Body of pancreas (tissue), 4 donors: ENCODE measurements at places on chromosomes 4 and X.
A peak's percentile ranks its signal among the peaks of the same experiment; 100 is the strongest.

- H3K4me1 ChIP-seq = no peaks in the 10 kb centered on the region
- no peak overlapping the region for H3K27ac ChIP-seq
- DNase-seq = no peak
- H3K36me3 ChIP-seq = no peaks in the 10 kb centered on the region
- H3K4me3 ChIP-seq = no peak overlapping the region
- no peaks in the 10 kb centered on the region for H3K27me3 ChIP-seq
Observed at GRCh38 chr4:62618042-62618441, 1417.9 kb downstream of the ADGRL3 start.

GRCh38 chr4:139301821-139302611 is at the start of gene NDUFC1:
NDUFC1 (minus strand) TSS chr4:139302477; CDS start chr4:139295798, 6,679 bp downstream.
- peaks cover 43% of the 10 kb centered on the region for H3K4me1 ChIP-seq
- DNase-seq = peak; percentile 48
- H3K36me3 ChIP-seq = no peaks in the 10 kb centered on the region
- H3K27ac ChIP-seq = peak within 1 kb of the TSS; percentile 86
- H3K4me3 ChIP-seq = peak within 1 kb of the TSS; percentile 94

GRCh38 chrX:134718105-134718965 is 60.1 kb upstream of the PLAC1 start:
- no peaks in the 10 kb centered on the region for H3K27me3 ChIP-seq
- no peak overlapping the region for H3K4me3 ChIP-seq
- H3K4me1 ChIP-seq = peaks cover 21% of the 10 kb centered on the region
- DNase-seq = peak; percentile 44
- no peak overlapping the region for H3K27ac ChIP-seq

DNA sequence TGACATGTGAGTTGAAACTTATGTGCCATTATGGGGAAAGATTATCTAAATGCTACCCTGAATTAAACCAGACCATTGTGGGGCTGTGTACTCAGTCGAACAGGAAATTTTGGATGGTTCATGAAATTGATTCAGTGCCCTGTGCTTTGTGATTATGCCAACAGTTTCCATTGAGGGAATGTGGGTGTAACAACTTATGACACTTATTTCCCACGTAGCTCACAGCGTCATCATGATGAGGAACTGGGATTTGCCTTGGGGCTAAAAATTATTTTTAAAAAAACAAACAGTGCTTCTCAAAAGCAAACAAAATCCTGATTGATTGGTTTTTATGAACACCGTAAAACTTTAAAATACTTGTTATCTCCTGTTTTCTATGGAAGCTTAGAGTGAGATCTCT is 8.3 kb upstream of the CLTRN start:
- no peaks in the 10 kb centered on the region for H3K27me3 ChIP-seq
- DNase-seq = no peak
- H3K36me3 ChIP-seq = no peaks in the 10 kb centered on the region
- no peak overlapping the region for H3K27ac ChIP-seq
- peaks cover 11% of the 10 kb centered on the region for H3K4me1 ChIP-seq
- no peak overlapping the region for H3K4me3 ChIP-seq

DNA sequence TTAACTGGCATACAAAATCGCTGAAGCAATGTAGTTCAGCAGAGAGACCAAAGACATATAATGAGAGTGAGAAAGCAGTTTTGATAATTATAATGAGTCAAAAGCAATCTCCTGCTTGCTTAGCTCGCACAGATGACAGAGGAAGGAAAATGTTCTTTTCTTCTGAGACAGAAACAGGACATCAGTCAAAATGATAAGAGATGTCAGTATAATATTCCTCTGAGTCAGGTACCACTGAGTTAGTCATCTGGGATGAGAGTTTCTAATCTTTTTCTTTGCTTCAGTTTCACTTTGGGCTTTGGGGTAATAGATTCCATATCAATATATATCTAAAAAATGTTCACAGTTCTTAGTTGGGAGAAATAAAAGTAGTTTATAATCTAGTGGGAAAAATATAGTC is 387.2 kb downstream of the PCDH7 start:
- no peaks in the 10 kb centered on the region for H3K27me3 ChIP-seq
- no peaks in the 10 kb centered on the region for H3K36me3 ChIP-seq
- H3K4me3 ChIP-seq = no peak overlapping the region
- no peak overlapping the region for H3K27ac ChIP-seq

DNA sequence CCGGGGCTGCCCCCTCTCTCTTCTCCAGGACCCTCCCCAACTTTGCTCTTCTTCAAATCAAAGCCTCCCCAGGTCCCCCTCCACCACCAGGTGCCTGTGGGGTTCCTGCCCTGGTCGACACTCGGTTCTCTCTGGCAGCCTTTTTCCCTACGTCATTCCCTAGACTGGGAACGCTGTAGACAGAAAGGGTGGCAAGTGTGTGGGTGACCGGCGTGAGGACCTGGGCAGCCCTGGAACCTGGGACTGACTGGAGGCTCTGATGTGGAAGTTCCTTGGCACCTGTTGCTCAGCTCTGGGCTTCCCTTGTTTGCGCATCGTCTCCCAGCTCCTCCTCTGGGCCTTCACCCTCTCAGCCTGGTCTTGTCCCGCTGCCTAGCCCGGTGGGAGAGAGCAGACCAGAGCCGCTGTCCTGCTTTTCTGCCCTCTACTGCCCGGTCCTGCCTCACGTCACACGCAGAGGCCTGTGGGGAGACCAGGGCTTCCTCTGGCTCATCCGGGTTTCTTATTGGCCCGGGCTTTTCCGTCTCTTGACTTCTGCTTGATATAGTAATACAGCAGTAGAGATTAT is 1.3 kb downstream of the TACC3 start:
- no peaks in the 10 kb centered on the region for H3K36me3 ChIP-seq
- H3K27ac ChIP-seq = peak overlapping the region; percentile 67
- no peak for DNase-seq

DNA sequence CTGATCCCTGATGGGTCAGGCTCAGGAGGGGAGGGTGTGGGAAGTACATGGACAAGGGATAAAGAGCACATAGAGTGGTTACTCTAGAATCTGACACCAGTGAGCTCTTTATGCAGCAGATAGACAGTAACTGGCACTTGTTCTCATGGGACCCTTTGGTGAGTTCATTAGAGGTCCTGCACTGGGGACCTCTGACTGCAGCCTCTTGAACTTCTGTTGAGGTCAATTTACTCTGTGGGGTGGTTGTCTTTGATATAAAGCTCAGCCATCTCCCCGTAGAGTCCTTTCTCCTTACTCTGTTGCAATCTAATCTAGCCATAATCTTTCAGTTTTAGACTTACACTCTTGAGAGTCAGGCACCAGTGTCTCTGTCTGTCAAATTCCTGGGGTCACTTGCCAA is 222.4 kb downstream of the GPAT3 start:
- DNase-seq = no peak
- no peak overlapping the region for H3K4me3 ChIP-seq
- H3K27me3 ChIP-seq = no peaks in the 10 kb centered on the region
- H3K27ac ChIP-seq = no peak overlapping the region
- no peaks in the 10 kb centered on the region for H3K36me3 ChIP-seq
- H3K4me1 ChIP-seq = no peaks in the 10 kb centered on the region

DNA sequence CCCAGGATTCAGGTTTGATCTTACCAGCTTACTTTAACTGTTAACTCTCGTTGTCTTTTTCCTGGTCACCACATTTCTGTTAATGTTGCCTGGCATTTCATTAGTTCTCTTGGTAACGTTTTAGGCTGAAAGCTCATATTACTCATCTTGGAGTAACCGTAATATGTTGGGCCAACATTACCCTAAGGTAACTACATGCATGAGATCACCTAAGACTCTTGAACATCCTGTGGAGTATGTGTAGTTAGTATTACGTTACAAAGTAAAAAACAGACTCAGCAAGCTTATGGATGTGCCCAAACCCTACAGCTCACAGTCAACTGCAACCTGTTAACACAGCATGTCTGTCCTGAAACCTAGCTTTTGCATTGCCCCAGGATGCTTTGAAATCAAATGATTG is 203.3 kb upstream of the HS3ST1 start:
- no peaks in the 10 kb centered on the region for H3K36me3 ChIP-seq
- no peak overlapping the region for H3K4me3 ChIP-seq
- no peaks in the 10 kb centered on the region for H3K27me3 ChIP-seq
- no peaks in the 10 kb centered on the region for H3K4me1 ChIP-seq
- DNase-seq = no peak

- H3K27me3 ChIP-seq = no peaks in the 10 kb centered on the region
- no peak overlapping the region for H3K27ac ChIP-seq
- no peak for DNase-seq
- no peaks in the 10 kb centered on the region for H3K36me3 ChIP-seq
- no peaks in the 10 kb centered on the region for H3K4me1 ChIP-seq
Observed at GRCh38 chrX:41029332-41029731, 55.9 kb upstream of the USP9X start.

GRCh38 chr4:60945641-60946040 is 254.5 kb upstream of the ADGRL3 start:
- no peaks in the 10 kb centered on the region for H3K36me3 ChIP-seq
- H3K4me3 ChIP-seq = no peak overlapping the region
- DNase-seq = no peak

DNA sequence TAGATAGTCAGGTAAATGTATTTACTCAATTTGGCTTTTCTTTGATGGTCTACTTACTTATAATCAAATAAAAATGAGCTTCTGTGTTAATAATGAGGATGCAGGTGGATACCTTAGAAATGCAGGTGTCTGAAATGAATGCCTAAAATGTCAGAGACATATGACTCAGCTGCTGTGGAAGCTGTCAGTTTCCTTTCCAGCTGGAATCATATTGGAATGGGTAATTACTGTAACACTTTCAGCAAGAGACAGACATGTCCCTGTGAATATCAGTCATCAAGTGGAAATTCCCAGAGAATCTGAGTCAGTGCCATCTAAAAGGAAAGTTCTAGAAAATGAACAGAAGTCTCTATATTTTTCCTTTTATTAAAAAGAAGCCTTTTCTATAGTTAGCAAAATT is 783.0 kb upstream of the AADAT start:
- no peaks in the 10 kb centered on the region for H3K27me3 ChIP-seq
- H3K4me1 ChIP-seq = no peaks in the 10 kb centered on the region
- no peaks in the 10 kb centered on the region for H3K36me3 ChIP-seq
- no peak overlapping the region for H3K27ac ChIP-seq

GRCh38 chr4:36235306-36235705 is 9.0 kb downstream of the ARAP2 start:
- H3K27ac ChIP-seq = no peak overlapping the region
- no peaks in the 10 kb centered on the region for H3K27me3 ChIP-seq
- no peak for DNase-seq
- H3K36me3 ChIP-seq = no peaks in the 10 kb centered on the region

DNA sequence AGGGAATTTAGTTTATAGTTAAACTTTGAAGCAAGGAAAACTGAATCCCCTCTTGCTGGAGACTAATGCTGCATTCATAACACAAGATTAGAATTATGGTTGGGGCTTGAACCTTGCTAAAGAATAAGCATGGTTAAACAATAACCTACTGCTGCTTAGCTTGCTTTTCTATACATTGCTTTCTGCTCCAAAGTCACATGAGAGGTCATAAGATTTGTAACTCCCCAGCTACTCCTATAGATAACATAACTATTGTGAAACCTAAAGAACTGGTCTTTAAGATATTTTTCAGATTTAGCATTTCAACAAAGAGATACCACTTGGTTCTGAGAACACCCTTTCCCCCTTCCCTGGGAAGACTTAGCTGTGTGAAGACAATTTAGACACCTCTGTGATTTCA is 17.1 kb upstream of the HADH start:
- no peak overlapping the region for H3K27ac ChIP-seq
- no peaks in the 10 kb centered on the region for H3K27me3 ChIP-seq
- no peak overlapping the region for H3K4me3 ChIP-seq
- no peak for DNase-seq
- H3K4me1 ChIP-seq = no peaks in the 10 kb centered on the region

- H3K36me3 ChIP-seq = no peaks in the 10 kb centered on the region
- no peak overlapping the region for H3K4me3 ChIP-seq
- no peak overlapping the region for H3K27ac ChIP-seq
- H3K4me1 ChIP-seq = no peaks in the 10 kb centered on the region
- H3K27me3 ChIP-seq = no peaks in the 10 kb centered on the region
- no peak for DNase-seq
Observed at GRCh38 chr4:100366213-100366612, 151.6 kb downstream of the EMCN start.

DNA sequence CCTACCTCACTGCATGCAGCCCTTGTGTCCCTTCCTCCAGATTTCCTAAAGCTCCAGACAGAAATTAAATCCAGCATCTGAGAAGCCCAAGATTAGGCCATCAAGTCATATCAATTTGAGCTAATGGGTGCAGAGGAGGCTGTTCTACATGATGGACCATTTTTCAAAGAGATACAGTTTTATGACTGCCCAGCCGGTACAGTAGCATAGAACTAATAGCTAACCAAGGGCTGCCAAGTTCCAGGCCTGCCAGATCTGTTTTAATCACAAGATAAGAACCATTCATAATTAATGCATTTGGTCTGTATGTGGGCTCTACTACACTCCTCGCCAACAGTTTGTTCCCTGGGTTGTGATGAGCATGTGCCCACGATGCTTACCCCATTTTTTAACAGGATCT is 73.9 kb upstream of the PLAC1 start:
- no peaks in the 10 kb centered on the region for H3K36me3 ChIP-seq
- no peaks in the 10 kb centered on the region for H3K27me3 ChIP-seq
- H3K27ac ChIP-seq = no peak overlapping the region
- H3K4me3 ChIP-seq = no peak overlapping the region

DNA sequence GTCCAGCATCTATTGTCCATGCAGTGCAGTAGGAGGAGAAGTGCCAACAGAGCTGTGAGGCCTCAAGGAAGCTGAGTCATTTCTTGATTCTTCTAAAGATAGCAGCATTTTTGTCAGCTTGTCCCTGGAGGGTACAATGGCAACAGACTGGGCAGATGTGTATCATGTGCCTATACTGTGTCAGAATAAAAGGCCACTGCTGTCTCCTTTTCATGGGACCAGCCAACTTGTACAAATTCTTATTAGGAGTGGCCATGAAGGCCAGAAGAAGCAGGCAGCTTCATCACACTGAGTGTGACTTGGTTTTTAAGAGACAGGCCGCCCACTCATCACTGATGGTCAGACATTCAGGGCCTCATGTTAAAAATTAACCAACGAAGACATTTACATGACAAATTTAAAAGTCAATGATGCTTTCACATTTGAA is 185.0 kb upstream of the FAM241A start:
- no peaks in the 10 kb centered on the region for H3K27me3 ChIP-seq
- no peak overlapping the region for H3K27ac ChIP-seq
- no peak overlapping the region for H3K4me3 ChIP-seq
- H3K36me3 ChIP-seq = no peaks in the 10 kb centered on the region

DNA sequence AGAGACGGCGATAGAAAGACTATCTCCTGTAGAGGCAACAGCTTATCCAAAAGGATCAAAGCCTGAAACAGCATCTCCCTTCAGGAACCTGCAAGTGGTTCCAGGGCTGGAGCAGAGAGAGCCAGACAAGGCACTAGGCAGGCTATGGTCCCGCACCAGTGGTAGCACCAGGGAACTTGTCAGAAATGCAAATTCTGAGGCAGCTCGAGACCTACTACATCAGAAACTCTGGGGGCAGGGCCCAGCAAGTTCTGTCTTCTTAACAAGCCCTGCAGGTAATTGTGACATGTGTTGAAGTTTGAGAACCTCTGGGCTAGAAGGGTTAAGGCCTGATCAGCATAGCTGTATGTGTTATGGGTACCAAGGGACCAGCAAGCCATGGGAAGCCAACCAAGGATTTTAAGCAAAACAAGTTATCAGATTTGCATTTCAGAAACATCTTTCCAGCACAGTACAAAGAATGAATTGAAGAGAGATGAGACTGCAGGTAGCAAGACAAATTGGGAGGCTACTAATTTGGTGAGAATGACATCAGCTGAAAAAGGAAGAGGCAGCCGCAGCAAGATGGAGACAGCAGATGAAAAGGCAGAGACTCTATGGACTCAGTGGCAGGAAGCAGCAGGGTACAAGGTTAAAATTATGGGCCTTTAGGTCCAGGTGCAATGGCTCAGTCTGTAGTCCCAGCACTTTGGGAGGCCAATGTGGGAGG is 139.7 kb downstream of the TSPAN5 start:
- no peaks in the 10 kb centered on the region for H3K4me1 ChIP-seq
- DNase-seq = no peak
- H3K4me3 ChIP-seq = no peak overlapping the region
- H3K27ac ChIP-seq = no peak overlapping the region
- H3K36me3 ChIP-seq = no peaks in the 10 kb centered on the region
